ENCODE measurements at places on chromosomes 16 and 17. TPM values are rescaled to one million over a fixed set of nuclear protein-coding genes. Genes with fewer than 3 reads are reported as not detected.

Gene EFTUD2
- total RNA-seq, result 227 TPM

Gene NPTX1
- total RNA-seq, result 0.55 TPM

Gene SLC12A3
- not detected for total RNA-seq

Gene OVCA2
- total RNA-seq, result 58.6 TPM
